ENCODE measurements at places on chromosomes 5 and 9. TPM values are rescaled to one million over a fixed set of nuclear protein-coding genes. Genes with fewer than 3 reads are reported as not detected.

DNA sequence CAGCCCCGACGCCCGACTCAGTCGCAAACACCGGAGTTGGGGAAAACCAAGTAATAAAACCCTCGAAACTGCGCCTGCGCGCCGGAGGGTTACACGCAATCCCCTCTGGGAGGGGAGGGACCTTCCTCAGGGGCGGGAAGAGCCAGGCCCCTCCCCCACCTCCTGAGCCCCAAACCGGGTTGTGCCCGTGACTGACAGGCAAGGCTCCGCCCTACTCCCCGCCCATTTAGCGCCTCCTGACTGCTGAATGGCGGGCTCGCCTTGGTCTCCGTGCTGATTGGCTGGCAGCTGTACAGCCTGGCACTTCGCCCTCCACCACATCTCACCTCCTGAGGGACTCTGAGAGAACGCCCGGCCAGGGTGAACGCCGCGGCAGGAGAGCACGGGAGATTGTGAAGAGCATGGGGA is at the start of gene PRDM9:
TSS of gene PRDM9 (plus strand) at position 332 of the 408 bp plus-strand sequence. CDS start 1,425 bp downstream, outside the sequence.
- DNase-seq, result peak; percentile 33

- DNase-seq, result no peak
Observed at GRCh38 chr5:74122175-74122574, 496.2 kb downstream of the ARHGEF28 start.

GRCh38 chr5:111383288-111383970 is 128.9 kb downstream of the STARD4 start:
- no peak for DNase-seq

DNA sequence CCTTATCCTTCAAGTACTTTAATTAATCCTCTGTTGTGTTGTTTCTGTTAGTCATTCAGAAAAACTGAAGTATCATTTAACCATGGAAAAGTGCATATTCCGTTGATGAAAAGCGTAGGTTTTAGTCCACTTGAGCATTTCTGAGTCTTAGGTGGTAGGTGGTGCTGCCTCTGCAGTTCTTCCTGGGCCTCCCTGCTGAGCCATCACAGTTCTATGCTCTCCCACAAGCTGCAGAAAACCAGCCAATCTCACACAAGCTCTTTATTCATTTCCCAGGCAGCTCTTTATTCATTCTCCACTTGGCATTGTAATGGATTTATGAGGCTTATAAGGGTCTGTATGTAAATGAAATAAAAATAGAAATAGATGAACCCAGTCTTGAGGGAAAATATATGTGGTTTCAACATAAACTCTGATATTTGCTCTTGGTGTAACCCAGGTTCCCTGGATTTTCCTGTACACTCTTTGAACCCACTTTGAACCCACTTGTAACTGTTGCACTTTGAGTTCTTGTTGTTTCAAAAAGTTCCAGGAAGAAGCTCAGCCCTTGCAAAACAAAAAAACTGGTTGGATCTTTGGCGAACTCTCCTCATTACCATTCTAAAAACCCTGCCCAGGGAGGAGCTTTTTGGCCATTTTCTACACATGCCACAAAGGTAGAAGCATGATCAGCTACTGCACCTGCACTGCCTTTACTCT is 56.0 kb downstream of the ZNF510 start:
- no peak for DNase-seq

DNA sequence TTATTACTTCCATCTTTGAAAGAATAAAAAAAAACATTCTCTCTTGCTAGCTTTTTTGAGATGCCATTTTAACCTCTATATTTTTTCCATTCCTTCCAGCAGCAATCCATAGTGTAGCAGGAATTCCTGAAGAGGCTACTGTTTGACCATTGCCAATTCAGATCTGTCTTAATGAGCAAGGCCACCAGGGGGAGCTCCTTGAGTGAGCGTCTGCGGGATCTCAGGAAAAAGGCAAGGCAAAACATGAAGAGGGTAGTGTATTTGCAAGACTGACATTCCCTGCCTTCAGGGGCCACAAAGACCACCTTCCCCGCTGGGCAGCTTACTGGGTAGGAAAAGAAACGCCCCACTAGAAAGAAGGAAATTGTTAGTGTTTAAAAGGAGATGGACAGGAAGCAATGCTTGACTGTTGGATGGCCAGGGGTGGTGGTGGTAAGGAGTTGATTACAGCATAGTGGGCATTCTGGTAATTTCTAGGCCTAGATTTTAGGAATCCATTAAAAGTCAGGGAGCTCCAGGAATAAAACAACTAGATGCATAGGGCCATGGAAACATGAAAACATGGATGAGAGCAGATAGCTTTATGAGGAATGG is 206.6 kb upstream of the HAPLN1 start:
- DNase-seq, result peak; percentile 25

- DNase-seq, result no peak
Observed at GRCh38 chr5:14457476-14457875, 124.1 kb upstream of the OTULINL start.

- DNase-seq, result no peak
Observed at GRCh38 chr9:87259543-87260518, 237.8 kb upstream of the DAPK1 start.

DNA sequence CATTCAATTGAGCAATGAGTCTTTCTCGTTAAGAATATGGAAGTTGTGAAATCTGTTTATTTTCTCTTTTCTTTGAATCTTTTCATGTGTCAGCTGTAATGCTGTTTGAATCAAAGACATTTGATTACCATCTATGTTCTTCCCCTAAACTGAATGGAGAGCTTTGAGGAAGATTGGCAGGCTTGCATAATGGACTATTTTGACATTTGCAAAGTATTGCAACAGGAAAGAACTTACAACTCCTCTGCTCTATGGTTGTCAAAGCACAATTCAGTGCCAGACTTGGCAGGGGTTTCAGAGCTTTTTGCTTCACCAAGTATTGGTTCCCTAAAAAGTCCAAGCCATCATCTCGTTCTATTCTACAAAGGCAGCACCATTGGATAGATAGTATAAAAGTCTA is 549.0 kb upstream of the NUDT12 start:
- no peak for DNase-seq

GRCh38 chr9:75239176-75239575 is 150.9 kb downstream of the OSTF1 start:
- DNase-seq, result no peak

- no peak for DNase-seq
Observed at GRCh38 chr9:132582786-132583583, 579 bp downstream of the BARHL1 start.

DNA sequence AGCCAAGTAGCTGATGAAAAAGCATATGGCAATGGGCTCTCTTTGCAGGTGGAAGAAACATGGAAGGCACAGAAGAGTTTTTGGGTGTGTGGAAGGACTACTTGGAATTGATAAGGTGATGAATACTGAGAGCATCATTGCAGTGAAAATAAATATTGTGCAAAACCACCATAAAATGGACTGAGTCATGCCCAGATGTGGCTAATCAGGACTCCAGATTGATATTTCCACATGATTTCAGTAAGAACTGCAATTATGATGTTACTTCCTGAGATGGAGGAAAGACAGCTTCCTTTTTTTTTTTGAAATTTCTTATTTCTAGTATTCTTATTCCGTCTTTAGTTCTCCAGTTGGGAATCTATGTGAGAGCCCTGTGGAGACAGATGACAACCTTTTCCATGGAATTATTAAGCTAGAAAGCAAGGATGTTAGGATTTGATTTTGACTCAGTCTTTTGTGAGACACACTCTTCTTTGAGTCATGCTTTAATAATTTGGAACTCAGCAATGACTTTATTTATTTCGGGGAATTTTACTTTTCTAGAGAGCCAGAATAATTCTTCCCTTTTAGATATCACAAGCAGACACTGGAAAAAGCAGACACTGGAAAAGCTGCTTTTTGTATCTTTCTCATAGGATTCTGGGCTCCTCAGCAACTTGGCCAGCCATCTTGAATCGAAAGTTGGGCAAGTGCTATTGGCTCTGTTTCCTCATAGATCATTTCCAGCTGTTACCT is 94.2 kb upstream of the VCAN start:
- no peak for DNase-seq

GRCh38 chr9:93112864-93113389 is 16.9 kb downstream of the CARD19 start:
- no peak for DNase-seq

- DNase-seq, result no peak
Observed at GRCh38 chr9:18020121-18020745, 441.4 kb downstream of the SH3GL2 start.

- no peak for DNase-seq
Observed at GRCh38 chr5:154702477-154702876, 52.7 kb upstream of the LARP1 start.

DNA sequence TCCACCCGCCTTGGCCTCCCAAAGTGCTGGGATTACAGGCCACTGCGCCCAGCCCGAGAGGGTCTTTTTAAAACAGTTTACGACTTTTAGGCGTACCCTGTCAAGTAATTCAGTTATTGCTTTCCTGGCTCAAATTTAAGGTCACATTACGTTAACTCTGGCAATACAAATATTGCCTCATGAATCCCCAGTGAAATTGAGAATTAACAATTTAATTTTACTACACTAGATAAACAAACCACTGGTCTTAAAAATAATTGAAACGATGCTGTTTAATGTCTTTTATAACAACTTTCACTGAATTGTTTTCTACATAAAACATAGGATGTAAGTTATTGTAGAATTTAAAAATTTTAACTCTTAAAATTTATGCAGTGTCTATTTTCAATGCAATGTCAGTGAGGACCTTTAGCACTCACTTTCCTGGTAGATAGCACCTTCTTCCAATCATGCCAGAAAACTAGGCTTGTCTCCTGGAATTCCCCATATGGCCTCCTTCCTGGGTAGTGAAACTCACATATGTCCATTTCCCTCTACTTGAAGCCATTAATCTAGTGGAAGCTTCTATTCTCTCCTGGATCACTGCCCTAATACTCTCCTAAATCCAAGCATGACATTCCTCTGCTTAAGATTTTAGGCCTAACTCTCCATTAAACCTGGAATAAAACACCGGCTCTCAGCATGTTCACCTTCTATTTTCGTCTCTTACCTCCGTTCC is 13.5 kb downstream of the BASP1 start:
- no peak for DNase-seq

DNA sequence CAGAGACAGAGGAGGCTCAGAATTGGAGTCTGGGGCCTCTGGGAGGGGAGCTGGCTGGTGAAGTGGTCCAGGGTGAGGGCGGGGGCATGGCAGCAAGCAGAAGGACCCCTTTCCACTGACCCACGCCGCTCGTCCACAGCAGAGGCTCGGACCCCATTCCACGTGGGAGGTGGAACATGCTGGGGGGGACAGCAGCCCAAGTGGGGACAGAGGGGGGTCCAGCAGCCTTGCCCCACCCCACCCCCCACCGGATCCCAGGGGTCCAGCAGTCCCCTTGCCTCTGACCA is 25.4 kb upstream of the NKD2 start:
- DNase-seq, result no peak

- peak; percentile 40 for DNase-seq
Observed at GRCh38 chr9:79447762-79448161, 124.0 kb upstream of the TLE4 start.

DNA sequence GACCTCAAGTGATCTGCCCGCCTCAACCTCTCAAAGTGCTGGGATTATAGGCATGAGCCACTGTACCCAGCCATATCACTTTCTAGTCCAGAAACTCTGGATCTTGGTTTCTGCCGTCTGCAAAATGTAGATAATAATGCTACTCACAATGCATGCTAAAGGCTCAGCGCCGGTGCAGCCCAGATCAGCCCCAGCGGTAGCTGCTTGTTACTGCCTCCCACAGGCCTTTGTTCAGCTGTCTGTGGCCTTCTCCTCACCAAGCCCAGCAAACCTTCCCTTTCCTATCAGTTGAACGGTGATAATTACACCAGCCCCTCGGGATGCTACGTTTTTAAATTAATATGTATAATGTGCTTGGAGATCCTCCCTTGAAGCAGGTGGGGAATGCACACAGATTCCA is 26.2 kb upstream of the MSX2 start:
- no peak for DNase-seq

Gene TLN1
- 157 TPM for polyA plus RNA-seq

Gene GALT
- 65.9 TPM for polyA plus RNA-seq

Gene MYMK
- polyA plus RNA-seq, result 0.09 TPM

Gene CSF2
- polyA plus RNA-seq, result not detected

Measured in right renal pelvis (tissue), 4 donors.